Naive thymus-derived CD4-positive, alpha-beta T cell (primary cell): ENCODE measurements at places on chromosomes 12 and 14.

DNA sequence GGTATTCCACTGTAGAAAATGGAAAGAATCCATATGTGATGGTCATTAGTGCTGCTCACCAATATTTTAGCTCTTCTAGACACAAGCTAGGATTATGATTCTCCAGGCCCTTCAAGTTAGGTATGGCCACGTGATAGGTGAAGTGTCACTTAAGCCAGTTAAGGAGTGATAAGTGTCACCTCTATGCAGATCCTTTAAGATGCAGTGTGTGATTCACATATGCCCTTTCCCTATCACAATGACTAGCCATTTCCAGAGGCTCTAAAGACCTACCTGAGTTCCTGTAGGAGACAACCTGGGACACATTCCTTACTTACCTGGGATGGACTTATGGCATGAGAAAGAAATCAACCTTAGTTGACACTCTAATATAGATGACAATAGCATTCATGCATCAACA, 343.2 kb downstream of the NELL2 start:
- no peaks in the 10 kb centered on the region for H3K36me3 ChIP-seq
- no peaks in the 10 kb centered on the region for H3K4me1 ChIP-seq
- no peak overlapping the region for H3K4me3 ChIP-seq
- no peaks in the 10 kb centered on the region for H3K27me3 ChIP-seq

GRCh38 chr12:2902272-2902880, 11.7 kb downstream of the TULP3 start:
- H3K27ac ChIP-seq, result no peak overlapping the region
- no peaks in the 10 kb centered on the region for H3K27me3 ChIP-seq
- no peak for DNase-seq
- H3K4me3 ChIP-seq, result no peak overlapping the region

GRCh38 chr14:56199095-56199981, 81.1 kb downstream of the PELI2 start:
- H3K36me3 ChIP-seq, result no peaks in the 10 kb centered on the region
- H3K27ac ChIP-seq, result no peak overlapping the region
- no peaks in the 10 kb centered on the region for H3K4me1 ChIP-seq
- no peak overlapping the region for H3K4me3 ChIP-seq

- H3K27ac ChIP-seq, result peak within 1 kb of the TSS; percentile 97
- peak within 1 kb of the TSS; percentile 64 for H3K4me3 ChIP-seq
- H3K27me3 ChIP-seq, result no peaks in the 10 kb centered on the region
Observed at GRCh38 chr14:102776761-102777710, at the start of gene TRAF3. Gene TRAF3, plus strand, starts transcription at chr14:102777449. Its CDS starts 92,753 bp downstream, at chr14:102870202.
